ENCODE measurements at places on chromosomes 1 and 21.
A peak's percentile ranks its signal among the peaks of the same experiment; 100 is the strongest.

DNA sequence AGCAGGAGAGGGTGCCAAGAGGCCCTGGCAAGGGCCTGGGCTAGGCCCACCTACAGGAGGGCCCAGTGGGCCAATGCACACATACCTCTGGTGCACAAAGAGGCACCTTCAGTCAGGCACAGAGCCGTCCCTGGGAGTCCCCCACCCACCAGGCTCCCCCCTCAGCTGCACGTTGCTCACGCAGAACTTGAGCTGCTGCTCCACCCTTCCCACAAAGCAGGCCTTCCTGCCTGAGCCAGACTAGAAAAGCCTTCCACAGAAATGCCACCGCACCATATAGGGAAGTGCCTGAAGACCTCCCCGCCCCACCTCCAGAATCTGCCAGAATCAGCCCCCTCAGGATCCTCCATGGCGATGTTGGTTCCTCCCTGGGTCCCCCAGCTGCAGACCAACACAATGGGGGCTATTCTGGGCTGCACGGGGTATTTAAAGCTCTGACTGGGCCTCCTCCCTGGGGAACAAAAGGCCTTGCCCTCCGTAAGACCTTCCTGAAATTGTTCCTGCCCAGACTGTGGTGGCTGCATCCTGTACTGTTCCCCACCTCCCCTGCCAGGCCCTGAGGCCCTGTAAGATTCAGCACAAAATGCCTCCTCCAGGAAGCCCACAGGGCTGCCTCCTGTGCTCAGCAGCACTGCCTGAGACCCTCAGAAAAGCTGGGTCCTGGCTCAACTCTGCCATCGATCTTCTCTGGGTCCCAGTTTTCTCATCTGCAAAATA lies 27.2 kb downstream of the HSPG2 start:
- DNase-seq, result peak; percentile 95

GRCh38 chr21:45309069-45309986 lies 21.6 kb upstream of the POFUT2 start:
- peak; percentile 56 for DNase-seq

- DNase-seq, result no peak
Measured at GRCh38 chr1:70091811-70092210, 113.6 kb downstream of the LRRC40 start.

GRCh38 chr1:116751621-116752020 lies 2.6 kb upstream of the CD2 start:
- peak; percentile 29 for DNase-seq

DNA sequence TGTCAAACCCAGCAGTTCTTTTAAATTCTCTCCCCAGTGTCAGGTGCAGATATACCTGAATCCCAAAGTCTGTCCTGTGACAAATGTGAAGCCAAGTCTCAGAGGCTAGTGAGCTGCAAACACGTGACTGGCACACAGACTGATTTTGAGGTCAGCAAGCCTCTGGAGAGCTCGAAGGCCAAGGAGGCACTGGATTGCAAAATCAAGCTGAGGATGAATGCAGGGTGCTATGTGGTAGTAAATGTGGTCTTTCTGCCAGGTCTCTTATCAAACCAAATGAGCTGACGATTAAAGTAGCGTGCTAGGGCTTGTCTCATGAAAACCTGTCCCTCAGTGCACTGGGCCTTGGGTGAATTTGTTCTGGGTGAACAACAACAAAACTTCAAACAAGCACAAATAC lies 20.6 kb downstream of the GPR3 start:
- DNase-seq, result no peak

DNA sequence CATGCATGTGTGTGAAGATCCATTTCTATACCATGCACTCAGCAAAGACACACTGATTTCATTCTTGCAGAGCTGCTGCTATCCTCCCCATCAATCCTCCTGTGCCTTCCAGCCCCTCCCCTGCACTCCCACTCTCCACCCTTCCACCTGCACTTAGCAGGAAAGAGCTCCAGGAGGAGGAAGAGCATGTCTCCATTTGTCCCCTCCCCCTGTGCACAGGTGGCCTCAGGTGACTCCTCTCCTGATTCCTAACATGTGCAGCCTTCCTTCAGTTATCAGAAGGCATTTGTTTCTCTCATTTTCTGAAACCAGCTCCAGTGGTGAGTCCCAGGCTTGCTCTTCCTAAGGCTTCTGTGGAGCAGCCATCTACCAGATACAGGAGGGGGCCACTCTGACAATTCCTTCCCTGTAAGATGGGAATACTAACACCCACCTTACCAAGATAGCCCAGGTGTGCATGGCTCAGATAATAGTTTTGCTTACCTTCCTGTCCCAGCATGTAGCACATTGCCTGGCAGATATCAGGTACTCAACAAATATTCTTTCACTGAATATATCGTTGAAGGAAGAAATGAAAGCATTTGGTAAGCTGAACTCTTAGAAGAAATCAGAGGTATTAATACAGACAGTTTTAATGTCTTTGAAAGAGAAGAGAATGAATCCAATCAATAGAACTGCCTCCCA lies 21.9 kb upstream of the FAM3B start:
- DNase-seq, result no peak

- peak; percentile 22 for DNase-seq
Measured at GRCh38 chr1:35707601-35708440, 10.9 kb downstream of the C1orf216 start.
